ENCODE measurements at places on chromosomes 12 and 14. TPM values are rescaled to one million over a fixed set of nuclear protein-coding genes. Genes with fewer than 3 reads are reported as not detected.

- H3K36me3 ChIP-seq = no peaks in the 10 kb centered on the region
- peaks cover 1% of the 10 kb centered on the region for H3K27me3 ChIP-seq
- no peaks in the 10 kb centered on the region for H3K4me1 ChIP-seq
- DNase-seq = no peak
- no peak overlapping the region for H3K27ac ChIP-seq
Measured at GRCh38 chr12:90274407-90274806, 565.8 kb upstream of the ATP2B1 start.

TBX5 gene
- polyA plus RNA-seq = not detected

DNA sequence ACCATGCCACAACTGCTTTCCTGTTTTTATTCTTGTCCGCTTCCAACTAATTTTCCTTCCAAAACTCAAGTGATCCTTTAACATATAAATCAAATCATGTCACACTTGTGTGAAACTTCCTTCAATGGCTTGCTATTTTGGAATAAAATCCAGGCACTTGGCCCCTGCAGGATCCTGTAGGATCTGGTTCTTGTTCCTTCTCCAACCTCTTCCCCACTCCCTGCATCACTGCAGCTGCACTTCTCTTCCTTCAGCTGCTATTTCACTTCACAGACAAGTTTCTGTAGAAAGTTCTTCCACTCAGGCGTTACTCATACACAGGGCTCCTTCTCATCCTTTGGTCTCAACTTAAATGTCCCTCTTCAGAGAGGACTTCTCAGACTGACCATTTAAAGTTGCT is 239.7 kb upstream of the BTG1 start:
- H3K4me3 ChIP-seq = no peak overlapping the region
- H3K36me3 ChIP-seq = no peaks in the 10 kb centered on the region
- H3K27ac ChIP-seq = no peak overlapping the region
- H3K4me1 ChIP-seq = peaks cover 31% of the 10 kb centered on the region

- no peak for DNase-seq
- H3K27ac ChIP-seq = no peak overlapping the region
- no peak overlapping the region for H3K4me3 ChIP-seq
- no peaks in the 10 kb centered on the region for H3K27me3 ChIP-seq
Measured at GRCh38 chr12:104990950-104991349, 4.8 kb downstream of the NOPCHAP1 start.

PRIM1 gene
- 43.8 TPM for polyA plus RNA-seq

GRCh38 chr14:39015360-39015961 is 87.6 kb downstream of the SEC23A start:
- no peak overlapping the region for H3K4me3 ChIP-seq
- no peaks in the 10 kb centered on the region for H3K27me3 ChIP-seq
- DNase-seq = no peak
- H3K27ac ChIP-seq = no peak overlapping the region

ENDOU gene
- polyA plus RNA-seq = not detected

DNA sequence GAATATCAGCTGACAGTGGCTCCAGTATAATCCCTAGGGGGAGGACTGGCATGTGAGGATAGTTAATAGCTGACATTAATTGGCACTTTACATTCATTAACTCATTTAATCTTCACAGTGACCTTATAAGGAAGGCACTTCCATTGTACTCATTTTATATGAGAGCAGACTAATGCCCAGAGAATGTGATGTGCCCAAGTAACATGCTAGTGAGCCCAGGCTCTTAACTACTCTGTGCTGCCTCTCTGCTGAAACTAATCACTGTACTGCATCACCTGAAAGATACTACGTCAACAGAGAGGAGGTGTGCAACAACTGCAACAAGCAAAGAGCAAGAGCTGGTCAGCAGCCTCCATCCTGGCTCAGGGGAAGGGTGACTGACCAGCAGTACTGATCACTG is 40.1 kb downstream of the GALNT4 start:
- no peak overlapping the region for H3K27ac ChIP-seq
- H3K4me3 ChIP-seq = no peak overlapping the region
- no peaks in the 10 kb centered on the region for H3K4me1 ChIP-seq
- H3K36me3 ChIP-seq = peaks cover 51% of the 10 kb centered on the region

CCDC175 gene
- polyA plus RNA-seq = not detected

NELL2 gene
- polyA plus RNA-seq = 397 TPM

GRCh38 chr12:51321882-51322281 is 2.1 kb downstream of the BIN2 start:
- H3K4me1 ChIP-seq = peaks cover 89% of the 10 kb centered on the region
- no peak for DNase-seq
- peak overlapping the region; percentile 94 for H3K27ac ChIP-seq
- no peaks in the 10 kb centered on the region for H3K27me3 ChIP-seq
- H3K36me3 ChIP-seq = peaks cover 37% of the 10 kb centered on the region

FGF23 gene
- polyA plus RNA-seq = not detected

- H3K27ac ChIP-seq = no peak overlapping the region
- no peaks in the 10 kb centered on the region for H3K27me3 ChIP-seq
- no peaks in the 10 kb centered on the region for H3K4me1 ChIP-seq
- H3K4me3 ChIP-seq = no peak overlapping the region
- H3K36me3 ChIP-seq = peaks cover 94% of the 10 kb centered on the region
- no peak for DNase-seq
Measured at GRCh38 chr14:50734950-50735695, 67.0 kb upstream of the SAV1 start.

DNA sequence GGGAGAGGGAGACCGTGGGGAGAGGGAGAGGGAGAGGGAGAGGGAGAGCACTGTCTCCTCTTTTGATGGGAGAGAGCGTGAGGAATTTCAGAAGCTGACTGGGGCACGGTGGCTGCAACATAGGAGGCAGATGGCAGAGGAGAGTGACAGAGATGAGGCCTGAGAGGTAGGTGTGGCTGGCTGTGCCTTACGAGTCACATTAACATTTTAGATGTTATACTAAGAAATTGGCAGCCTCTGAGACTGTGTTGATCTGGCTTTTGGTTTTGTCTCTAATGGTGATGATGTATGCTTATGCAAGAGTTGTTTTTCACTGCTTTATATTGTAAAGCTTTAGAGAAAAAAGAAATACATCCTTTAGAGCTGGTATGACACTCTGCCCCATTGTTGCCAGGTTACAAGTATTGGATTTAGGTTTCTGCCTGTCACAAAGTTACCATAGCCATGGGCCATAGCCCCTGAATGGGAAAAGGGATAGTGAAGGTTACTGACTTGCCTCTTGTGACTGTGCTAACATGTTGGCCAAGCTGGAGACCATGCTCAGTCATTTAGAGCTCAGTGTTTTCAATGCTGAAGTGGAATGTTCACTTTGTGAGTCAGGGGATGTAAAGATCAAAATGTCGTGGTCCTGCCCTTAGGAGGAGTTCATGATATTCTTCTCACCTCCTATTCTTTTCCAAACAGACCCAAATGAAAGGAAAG is 186.2 kb downstream of the SYNE2 start:
- no peak overlapping the region for H3K4me3 ChIP-seq
- no peaks in the 10 kb centered on the region for H3K4me1 ChIP-seq
- no peaks in the 10 kb centered on the region for H3K27me3 ChIP-seq
- H3K36me3 ChIP-seq = peaks cover 46% of the 10 kb centered on the region
- no peak overlapping the region for H3K27ac ChIP-seq
- no peak for DNase-seq

DNA sequence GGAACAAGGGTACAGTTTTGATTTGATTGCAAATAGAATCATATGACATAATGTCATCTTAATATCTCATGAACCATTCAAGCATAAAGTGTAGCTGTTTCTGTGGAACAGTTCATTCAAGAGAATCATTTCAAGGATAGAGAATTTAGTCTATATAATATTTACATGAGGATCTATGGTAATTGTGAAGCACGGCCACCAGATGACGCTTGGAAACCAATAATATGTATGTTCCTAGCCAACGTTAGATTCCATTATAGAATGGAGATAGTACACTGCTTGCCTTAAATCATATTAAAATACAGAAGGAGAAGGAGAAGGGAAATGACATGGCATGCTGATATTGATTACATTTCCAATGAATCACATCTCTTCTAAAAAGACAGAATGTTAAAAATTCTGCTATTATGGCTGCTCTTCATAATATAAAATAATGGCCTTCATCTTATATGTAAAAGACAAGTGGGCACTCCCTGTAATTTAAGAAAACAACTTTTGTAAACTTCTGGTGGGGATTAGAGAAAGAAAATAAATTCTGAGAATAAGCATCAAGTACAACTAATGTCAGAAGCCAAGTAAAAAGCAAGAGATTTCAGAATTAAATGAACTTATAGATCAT is 351.0 kb downstream of the NAV3 start:
- no peaks in the 10 kb centered on the region for H3K4me1 ChIP-seq
- H3K27ac ChIP-seq = no peak overlapping the region
- no peak overlapping the region for H3K4me3 ChIP-seq
- no peak for DNase-seq

All from naive thymus-derived CD8-positive, alpha-beta T cell (primary cell).